CD8-positive, alpha-beta memory T cell (primary cell): ENCODE measurements at places on chromosomes 5 and 9. TPM values are rescaled to one million over a fixed set of nuclear protein-coding genes. Genes with fewer than 3 reads are reported as not detected.

DNA sequence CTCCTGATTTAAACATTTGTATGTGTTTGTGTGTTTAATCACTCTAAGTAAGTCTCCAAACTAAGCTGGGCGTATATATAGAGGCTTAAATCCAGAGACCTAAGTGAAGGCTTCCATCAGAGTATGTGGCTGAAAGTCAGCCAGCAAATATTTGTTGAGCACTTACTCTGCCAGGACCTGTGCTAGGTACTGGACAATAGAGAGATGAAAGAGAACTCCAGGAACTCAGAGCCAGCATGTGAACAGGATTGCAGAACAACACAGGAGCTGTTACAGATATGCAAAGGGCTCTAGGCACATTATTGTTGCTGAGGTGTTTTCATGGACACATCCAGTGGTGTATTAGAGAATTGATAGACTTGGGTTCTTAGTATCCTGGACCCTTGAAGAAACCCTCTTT lies 4.7 kb upstream of the BNIP1 start:
- H3K27ac ChIP-seq, result no peak overlapping the region
- no peak overlapping the region for H3K4me3 ChIP-seq
- peaks cover 4% of the 10 kb centered on the region for H3K36me3 ChIP-seq
- H3K4me1 ChIP-seq, result no peaks in the 10 kb centered on the region

GRCh38 chr9:89939181-89939580 lies 334.4 kb downstream of the GADD45G start:
- H3K27ac ChIP-seq, result no peak overlapping the region
- H3K4me3 ChIP-seq, result no peak overlapping the region
- no peaks in the 10 kb centered on the region for H3K36me3 ChIP-seq

GRCh38 chr9:100359057-100359456 lies 6.3 kb upstream of the TEX10 start:
- H3K4me3 ChIP-seq, result no peak overlapping the region
- no peaks in the 10 kb centered on the region for H3K27me3 ChIP-seq
- no peaks in the 10 kb centered on the region for H3K4me1 ChIP-seq
- H3K36me3 ChIP-seq, result no peaks in the 10 kb centered on the region
- H3K27ac ChIP-seq, result no peak overlapping the region

DNA sequence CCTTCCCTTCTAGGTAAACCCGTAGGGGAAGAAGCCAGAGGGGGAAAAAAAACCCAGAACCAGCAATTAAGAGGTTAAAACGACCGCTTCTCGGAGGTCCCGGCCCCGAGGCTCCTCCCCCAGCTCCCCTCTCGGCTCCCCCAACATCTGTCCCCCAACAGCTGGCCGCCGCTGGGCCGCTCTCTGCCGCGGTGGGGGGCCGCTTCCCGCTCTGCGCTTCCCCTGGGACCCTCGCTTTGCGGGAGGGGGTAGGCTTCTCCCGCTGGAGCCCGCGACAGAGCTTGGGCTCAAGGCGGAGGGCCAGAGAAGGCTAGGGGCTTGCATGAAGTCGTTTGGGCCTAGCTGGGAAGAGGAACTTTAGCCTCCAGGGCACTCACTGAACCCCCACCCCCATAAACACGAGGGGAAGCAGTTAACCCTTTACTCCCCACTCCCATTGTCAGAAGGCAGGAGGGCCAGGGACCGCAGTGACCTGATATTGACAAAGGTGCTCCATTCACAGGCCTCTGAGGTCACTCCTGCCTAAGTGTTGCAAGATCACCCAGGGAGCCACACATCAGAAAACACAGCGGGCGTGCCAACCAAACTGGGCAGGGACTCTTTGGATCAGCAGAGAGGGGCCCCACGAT lies 7.5 kb downstream of the LHX6 start:
- no peak overlapping the region for H3K27ac ChIP-seq
- peaks cover 26% of the 10 kb centered on the region for H3K27me3 ChIP-seq
- no peak overlapping the region for H3K4me3 ChIP-seq
- no peak for DNase-seq

Gene TMOD1
- 1.5 TPM for total RNA-seq

Gene OGN
- not detected for total RNA-seq

DNA sequence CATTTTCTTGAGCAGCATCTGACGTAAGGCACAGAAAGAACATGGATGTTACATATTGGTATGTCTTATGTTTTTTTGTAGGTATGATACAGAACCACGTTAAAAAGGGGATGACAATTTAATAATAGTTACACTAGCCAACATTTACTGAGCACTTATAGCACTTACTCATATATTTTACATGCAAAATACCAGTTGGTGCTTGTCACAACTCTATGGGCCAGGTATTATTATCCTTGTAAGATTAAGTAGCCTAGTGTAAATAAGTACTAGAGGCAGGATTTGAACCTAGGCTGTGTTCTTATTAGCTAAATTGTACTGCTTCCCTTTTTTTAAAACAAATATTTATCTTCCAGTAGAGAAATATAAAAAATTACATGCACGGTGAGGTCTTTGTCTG lies 83.5 kb downstream of the RANBP17 start:
- no peaks in the 10 kb centered on the region for H3K36me3 ChIP-seq
- H3K27ac ChIP-seq, result no peak overlapping the region
- no peak for DNase-seq
- no peaks in the 10 kb centered on the region for H3K27me3 ChIP-seq
- no peak overlapping the region for H3K4me3 ChIP-seq

- no peaks in the 10 kb centered on the region for H3K27me3 ChIP-seq
- no peaks in the 10 kb centered on the region for H3K4me1 ChIP-seq
- no peak for DNase-seq
Measured at GRCh38 chr5:82287625-82288024, 9.5 kb upstream of the RPS23 start.

DNA sequence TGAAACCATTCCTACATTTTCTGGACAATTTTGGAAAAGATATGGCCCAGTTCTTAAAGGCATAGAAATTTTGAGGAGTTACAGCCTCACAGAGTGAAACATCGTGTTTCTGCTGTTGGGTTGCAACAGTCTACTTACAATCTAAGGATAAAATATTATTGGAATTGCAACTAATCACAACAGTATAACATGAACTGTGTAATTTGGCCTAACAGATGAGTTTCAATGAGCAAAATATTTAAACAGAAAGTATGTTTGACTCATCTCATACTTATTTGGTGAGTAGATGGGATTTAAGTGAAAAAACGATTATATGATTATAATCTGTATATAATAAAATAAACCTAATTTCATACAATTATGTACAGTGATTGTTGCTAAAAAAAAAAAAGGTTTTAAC lies 1061.8 kb downstream of the CDH12 start:
- H3K27me3 ChIP-seq, result no peaks in the 10 kb centered on the region
- no peak for DNase-seq
- H3K4me1 ChIP-seq, result no peaks in the 10 kb centered on the region
- H3K36me3 ChIP-seq, result no peaks in the 10 kb centered on the region

Gene PCDHA9
- total RNA-seq, result not detected

- H3K4me1 ChIP-seq, result no peaks in the 10 kb centered on the region
- no peak overlapping the region for H3K27ac ChIP-seq
- DNase-seq, result no peak
- H3K36me3 ChIP-seq, result no peaks in the 10 kb centered on the region
- H3K4me3 ChIP-seq, result no peak overlapping the region
Measured at GRCh38 chr5:132266836-132267160, 9.3 kb downstream of the PDLIM4 start.

Gene CDH9
- total RNA-seq, result not detected

DNA sequence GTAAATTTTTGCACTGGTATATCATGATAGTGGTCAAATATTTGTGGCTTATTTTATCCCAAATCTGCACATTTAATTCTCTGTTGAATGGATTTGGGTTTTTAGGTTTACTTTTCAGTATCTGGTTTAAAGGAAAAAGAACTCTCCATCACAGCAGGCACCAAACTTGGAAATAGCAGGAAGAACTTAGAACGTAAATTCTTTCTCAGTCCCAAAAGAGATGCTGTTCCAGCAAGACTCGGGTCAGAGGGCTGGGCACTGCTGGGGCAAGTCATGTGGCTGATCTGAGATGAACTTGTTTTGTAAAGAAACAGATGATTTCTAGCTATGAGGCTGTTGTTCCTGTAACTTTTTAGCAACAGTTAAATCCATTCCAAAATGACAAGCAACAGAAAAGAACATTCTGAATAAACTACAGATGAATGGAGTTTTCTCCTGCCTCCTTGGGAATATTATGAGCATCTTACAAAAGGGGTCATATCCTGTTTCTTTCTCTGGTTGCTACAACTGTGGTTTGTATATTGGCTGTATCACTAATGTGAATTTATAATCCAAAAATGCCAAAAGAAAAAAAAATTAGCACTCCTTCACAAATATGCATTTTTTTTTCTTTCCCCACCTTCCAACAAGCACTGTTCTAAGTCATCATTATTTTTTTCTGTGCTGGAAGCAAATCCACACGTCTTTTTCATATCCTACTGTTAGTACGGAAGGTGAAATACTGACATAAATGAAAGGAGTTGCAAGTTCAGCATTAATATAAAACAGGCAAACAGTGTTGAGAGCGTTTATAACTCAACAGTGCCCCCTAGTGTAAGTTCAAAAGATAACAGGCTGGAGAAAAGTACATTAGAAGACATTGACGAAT lies 31.1 kb downstream of the OR2K2 start:
- H3K4me3 ChIP-seq, result no peak overlapping the region
- H3K27ac ChIP-seq, result no peak overlapping the region
- H3K4me1 ChIP-seq, result no peaks in the 10 kb centered on the region

DNA sequence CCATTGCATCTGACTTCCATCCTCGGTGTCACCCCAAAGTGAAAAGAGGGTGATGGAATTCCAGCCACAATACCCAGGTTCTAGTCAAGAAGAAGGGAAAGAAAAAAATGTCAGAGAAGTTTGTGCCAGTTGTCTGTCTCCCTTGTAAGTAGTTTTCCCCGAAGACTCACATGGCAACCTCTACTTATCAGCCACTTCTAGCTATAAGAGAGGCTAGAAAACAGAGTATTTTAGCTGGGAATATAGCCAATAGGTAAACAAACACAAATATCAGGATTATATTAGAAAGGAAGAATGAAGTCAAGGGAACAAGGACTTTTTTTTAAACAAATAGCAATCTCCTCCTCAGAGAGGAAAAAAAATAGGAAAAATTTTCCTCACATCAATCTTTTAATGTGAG lies 12.2 kb upstream of the ISL1 start:
- H3K27me3 ChIP-seq, result no peaks in the 10 kb centered on the region
- no peak for DNase-seq
- no peaks in the 10 kb centered on the region for H3K4me1 ChIP-seq
- no peaks in the 10 kb centered on the region for H3K36me3 ChIP-seq
- H3K4me3 ChIP-seq, result no peak overlapping the region
- no peak overlapping the region for H3K27ac ChIP-seq

DNA sequence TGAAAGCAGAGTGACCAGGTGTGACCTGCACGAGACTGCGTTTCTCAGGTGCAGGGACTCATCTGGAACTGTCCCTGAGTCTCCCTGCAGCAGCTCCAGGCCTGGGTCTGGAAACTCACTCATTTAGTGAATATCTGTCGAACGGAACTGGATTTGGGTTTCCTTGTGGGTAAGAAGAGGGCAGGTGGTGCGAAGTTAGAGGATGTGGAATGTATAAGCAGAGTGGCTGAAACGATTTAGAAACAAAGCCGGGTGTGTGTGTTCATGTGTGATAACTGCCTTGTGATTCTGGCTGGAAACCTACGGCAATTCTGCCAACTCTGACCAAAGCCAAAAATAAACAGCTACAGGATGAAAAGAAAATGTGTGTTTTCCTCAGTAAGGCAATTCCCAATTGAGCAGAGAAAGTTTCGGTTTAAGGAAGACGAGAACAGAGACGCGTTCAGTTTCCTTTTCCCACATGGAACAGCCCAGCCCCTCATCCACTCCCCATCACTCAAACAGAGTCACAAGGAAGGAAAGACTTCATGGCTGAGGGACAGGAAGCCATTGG lies 130.3 kb downstream of the NSG2 start:
- DNase-seq, result no peak
- no peaks in the 10 kb centered on the region for H3K36me3 ChIP-seq
- H3K4me1 ChIP-seq, result no peaks in the 10 kb centered on the region

DNA sequence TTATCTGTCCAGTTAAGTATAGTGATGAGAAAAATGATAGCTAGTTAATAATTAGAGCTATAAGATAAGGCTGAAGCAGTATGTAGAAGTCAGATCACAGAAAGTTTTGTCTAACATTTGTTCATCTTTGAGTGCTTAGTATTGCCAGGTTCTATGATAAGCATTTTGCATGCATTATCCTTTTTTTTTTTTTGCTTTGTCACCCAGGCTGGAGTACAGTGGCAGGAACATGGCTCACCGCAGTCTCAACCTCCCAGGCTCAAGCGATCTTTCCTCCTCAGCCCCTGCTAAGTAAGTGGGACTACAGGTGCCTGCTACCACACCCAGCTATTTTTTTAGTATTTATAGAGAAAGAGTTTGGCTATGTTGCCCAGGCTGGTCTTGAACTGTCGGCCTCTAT lies 17.5 kb downstream of the BAAT start:
- H3K4me3 ChIP-seq, result no peak overlapping the region
- no peaks in the 10 kb centered on the region for H3K36me3 ChIP-seq
- no peaks in the 10 kb centered on the region for H3K27me3 ChIP-seq
- H3K27ac ChIP-seq, result no peak overlapping the region
- DNase-seq, result no peak

- H3K4me1 ChIP-seq, result no peaks in the 10 kb centered on the region
- H3K27ac ChIP-seq, result no peak overlapping the region
- no peaks in the 10 kb centered on the region for H3K27me3 ChIP-seq
- no peaks in the 10 kb centered on the region for H3K36me3 ChIP-seq
- no peak overlapping the region for H3K4me3 ChIP-seq
Measured at GRCh38 chr5:6243706-6244338, 134.5 kb downstream of the MED10 start.

Gene P4HA2
- total RNA-seq, result 7.9 TPM

DNA sequence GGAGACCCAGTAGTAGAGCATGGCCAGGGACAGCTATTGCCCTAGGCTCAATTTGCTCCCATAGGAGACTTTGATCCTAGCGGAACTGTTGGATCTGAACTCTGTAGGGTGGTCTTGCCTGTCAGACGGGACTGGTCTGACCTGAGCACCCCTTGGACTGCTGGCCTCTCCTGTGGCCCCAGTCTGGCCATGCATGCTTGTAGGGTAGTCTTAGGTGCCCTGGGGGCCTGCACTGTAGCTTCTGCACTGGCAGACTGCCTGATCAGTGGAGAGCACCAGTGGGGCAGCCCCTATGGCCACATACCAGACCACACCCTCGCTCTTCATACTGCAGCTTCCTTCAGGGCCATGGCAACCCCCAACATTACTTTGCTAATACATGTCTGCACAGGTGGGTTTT lies 396.1 kb upstream of the GRAMD2B start:
- no peak for DNase-seq
- no peak overlapping the region for H3K27ac ChIP-seq
- H3K36me3 ChIP-seq, result no peaks in the 10 kb centered on the region

DNA sequence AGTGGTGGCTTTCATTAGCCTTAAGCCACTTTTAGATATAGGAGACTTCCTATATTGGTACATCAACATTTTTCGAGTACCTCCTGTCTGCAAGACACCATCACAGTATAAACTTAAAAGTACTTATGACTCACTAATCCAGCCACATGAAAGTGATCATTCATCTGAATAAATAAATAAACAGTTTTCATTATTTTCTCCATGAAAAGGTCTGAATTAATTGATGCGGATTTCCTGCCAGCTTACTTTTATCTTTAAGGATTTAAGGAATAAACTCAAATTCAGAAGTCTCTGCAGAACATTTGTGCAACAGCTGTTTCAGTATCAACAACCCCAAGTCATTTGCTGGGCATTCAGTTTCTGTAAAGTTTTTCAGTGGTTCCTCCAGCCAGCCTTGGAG lies 4.0 kb downstream of the SAP30L start:
- H3K27me3 ChIP-seq, result no peaks in the 10 kb centered on the region
- H3K4me1 ChIP-seq, result peaks cover 31% of the 10 kb centered on the region
- H3K36me3 ChIP-seq, result peaks cover 35% of the 10 kb centered on the region
- DNase-seq, result no peak
- H3K4me3 ChIP-seq, result no peak overlapping the region
